ENCODE measurements at places on chromosomes 12 and 14.

DNA sequence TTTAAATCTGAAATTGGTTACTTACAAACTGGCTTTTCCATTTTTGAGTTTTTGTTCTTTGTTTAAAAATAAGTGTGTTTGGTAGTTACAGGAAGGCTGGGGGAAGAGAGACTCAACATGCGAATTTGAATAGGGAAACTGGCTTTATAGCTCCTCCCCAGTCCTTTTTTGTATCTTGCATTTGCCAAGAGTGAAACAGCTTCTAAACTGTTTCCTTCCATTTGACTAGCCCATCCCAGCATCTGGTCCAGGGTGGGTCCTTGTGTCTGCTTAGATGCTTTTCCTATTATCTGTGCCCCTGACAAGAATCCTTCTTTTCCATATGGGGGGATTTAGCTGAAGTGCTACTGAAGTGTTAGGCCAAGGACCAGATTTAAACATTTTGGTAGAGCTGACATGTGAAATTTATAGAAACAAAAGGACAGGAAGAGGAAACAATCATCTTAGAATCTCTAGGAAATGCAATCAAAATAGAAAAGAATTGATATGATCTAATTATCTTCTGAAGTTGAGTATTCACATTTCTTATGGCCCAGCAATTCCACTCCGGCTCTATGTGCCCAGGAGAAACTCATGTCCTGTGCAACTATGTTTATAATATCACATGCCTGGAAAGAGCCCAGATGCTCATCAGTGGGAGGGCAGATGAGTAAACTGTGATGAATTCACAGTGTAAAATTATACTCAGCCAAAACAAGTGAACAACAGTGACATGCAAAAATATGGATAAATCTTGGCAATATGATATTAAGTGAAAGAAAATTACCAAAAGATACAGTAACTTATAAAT is 7.4 kb downstream of the SMOC1 start:
- DNase-seq = no peak

- no peak for DNase-seq
Observed at GRCh38 chr12:89650239-89650638, 58.4 kb downstream of the ATP2B1 start.

GRCh38 chr12:62758216-62758615 is 176.7 kb downstream of the PPM1H start:
- no peak for DNase-seq

GRCh38 chr12:126895951-126896913 is 1370.7 kb upstream of the TMEM132C start:
- no peak for DNase-seq

GRCh38 chr14:29755311-29756018 is 172.2 kb downstream of the PRKD1 start:
- no peak for DNase-seq

DNA sequence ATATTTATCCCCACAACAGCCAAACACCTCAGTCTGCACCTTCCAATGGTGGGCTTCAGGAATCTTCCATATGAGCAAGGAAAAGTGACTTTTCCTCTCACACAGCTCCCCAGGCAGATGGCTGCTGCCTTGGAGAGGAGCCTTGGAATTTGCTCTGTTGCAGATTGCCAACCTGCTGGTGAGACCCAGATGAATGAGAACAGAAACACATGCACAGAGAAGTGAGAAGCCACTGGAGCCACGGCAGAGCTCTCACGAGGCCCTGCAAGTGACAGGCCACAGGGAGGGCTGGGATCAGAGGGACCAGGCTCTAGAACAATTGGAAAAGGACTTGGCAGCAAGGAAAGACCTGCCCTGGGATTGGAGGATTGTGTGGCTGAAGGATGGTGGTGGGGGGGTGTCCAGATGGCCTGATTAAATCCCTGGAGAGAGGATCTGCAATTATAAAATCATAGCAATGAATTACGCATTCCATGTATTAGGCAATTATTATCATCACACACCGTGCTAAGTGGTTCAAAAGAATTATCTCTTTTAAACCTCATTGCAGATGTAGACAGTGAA is 84.9 kb upstream of the PWP1 start:
- DNase-seq = no peak
